ENCODE measurements at places on chromosomes 16 and 17.

GRCh38 chr17:4534928-4535666, 20.1 kb downstream of the MYBBP1A start:
- no peak for DNase-seq

GRCh38 chr16:22091721-22092120, 620 bp upstream of the VWA3A start:
- DNase-seq, result no peak

DNA sequence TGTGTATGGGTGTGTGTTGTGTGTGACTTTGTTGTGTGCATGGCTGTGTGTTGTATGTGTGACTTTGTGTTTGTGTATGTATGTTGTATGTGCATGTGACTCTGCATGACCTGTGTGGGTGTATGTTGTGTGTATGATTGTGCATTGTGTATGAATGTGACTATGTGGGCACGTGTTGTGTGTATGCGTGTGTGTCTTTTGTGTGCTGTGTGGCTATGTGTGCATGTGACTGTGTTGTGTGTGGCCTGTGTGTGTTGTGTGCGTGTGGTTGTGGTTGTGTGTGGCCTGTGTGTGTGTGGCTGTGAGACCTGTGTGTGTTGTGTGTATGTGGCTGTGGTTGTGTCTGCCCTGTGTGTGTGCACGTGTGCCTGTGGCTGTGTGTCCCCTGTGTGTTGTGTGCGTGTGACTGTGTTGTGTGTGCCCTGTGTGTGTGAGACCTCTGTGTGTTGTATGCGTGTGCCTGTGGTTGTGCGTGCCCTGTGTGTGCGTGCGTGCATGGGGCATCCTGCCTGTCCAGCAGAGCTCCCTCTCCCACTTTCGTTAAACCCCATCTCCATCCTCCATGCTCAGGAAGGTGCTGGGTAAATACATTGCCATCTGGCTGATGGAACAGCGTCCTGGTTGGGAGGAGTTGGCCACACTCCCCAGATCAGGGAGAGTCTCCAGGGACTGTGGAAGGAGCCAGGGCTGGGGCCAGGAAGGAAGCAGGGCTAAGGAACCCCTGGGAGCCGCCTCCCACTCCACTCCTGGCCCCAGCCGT, 90.1 kb upstream of the GSE1 start:
- DNase-seq, result no peak

GRCh38 chr17:39979893-39980350, 685 bp upstream of the PSMD3 start:
- no peak for DNase-seq

GRCh38 chr16:53745086-53745485, 41.1 kb downstream of the FTO start:
- DNase-seq, result no peak

- DNase-seq, result no peak
These were observed 215.7 kb upstream of the CIBAR2 start for GRCh38 chr16:85327731-85328675.

GRCh38 chr17:77475016-77475976, 334.5 kb downstream of the SEC14L1 start:
- DNase-seq, result no peak

- no peak for DNase-seq
These were observed 184.5 kb downstream of the IRF8 start for GRCh38 chr16:86083382-86084002.

DNA sequence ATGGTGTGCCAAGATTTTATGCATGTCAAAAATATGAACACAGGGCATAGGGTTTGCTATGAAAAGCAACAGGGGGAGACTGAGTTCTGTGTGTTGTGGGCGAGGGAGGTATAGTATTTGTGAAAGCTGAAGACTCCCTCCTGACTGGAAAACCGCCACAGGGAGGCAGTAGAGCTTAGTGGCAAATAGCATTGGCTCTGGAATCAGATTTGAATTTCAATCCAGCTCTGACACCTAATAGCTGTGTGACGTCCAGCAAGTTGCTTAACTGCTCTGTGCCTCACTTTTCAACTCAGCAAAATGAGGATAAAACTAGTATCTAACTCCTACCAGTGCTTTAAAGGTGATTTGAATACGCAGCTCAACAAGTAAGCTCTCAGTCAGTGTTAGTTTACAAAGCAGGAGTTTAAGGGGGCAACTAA, 22.0 kb downstream of the KPNA2 start:
- DNase-seq, result no peak

GRCh38 chr17:41511116-41511515, 5.7 kb upstream of the KRT13 start:
- DNase-seq, result no peak

DNA sequence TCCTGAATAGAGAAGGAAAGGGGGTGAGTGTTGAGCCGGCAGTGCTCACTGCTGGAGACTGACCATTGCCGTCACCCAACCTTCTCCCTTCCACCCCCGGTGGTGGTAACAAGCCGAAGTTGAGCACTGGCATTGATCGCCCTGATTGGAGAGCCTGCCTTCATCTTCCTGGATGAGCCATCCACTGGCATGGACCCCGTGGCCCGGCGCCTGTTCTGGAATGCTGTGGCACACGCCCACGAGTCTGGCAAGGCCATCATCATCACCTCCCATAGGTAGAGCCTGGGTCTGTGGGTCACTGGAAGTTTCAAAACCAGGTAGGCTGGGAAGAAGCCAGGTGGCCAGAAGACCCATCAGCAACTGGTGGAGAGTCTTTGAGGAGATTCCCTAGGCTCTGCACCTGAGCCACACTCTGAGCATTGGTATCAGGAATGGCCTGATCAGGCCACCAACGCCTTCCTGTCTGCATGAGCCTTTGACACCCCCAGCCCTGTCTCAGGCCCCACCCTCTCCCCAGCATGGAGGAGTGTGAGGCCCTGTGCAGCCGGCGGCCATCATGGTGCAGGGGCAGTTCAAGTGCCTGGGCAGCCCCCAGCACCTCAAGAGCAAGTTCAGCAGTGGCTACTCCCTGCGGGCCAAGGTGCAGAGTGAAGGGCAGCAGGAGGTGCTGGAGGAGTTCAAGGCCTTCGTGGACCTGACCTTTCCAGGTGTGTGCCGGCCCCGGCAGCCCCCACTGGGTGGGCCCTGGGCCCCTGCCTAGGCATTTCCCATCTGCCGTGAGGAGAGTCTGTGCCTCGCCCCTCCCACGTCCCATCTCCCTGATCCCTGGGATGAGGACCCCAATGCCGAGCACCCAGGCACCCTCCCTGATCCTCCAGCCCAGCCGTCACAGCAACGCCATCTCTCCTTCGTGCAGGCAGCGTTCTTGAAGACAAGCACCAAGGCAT, 4.9 kb upstream of the CCNF start:
- no peak for DNase-seq

- DNase-seq, result no peak
These were observed 29.8 kb downstream of the PITPNM3 start for GRCh38 chr17:6526362-6527152.

- DNase-seq, result no peak
These were observed 16.2 kb downstream of the CA4 start for GRCh38 chr17:60165971-60166370.

DNA sequence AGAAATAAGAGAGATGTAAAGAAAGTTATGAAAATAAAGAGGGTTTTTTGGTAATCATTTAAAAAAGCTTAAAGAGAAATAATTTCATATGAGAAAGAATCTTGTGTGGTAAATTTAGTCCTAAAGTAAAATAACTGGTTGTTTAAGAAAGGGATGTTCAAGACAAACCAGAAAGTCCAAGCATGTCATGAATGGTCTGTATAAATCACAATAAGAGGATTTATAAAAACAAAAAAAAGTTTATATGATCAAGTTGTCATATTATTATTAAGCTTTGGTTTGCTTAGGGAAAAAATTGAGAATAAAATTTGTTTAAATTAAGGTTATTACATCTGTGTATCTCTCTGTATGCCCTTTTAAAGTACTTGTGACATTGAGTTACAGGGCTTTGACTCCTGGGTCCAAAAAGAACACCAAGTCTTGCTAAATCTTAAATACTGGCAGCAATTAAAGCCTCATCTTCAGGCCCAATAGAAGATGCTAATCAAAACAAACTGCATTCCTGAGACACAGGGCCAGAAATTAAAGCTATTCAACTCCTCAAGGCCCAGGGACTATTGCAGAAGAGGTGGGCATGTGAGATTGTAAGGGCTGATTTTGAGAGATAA, 15.6 kb upstream of the TRIM25 start:
- no peak for DNase-seq

DNA sequence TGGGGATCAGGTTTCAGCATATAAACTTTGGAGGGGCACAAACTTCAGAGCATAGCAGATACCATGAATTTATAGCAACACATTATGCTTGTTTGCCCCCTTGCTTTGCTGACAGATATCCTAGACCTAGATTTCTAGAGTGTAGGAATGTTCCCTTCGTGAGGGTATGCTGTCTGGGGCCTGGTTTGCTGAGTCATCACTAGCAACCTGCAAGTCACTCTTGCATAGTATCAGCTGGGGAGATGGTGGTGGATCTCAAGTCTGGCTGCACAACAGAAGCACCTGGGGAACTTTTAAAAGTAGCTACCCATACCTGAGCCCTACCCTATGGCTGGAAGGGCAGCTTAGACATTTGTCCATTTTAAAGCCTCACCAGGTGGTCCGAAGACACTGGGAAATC, 22.3 kb upstream of the HSBP1 start:
- no peak for DNase-seq

GRCh38 chr17:77594416-77595209, 363.9 kb upstream of the TNRC6C start:
- DNase-seq, result no peak

- DNase-seq, result no peak
These were observed 50.0 kb downstream of the SOCS1 start for GRCh38 chr16:11205754-11206581.

DNA sequence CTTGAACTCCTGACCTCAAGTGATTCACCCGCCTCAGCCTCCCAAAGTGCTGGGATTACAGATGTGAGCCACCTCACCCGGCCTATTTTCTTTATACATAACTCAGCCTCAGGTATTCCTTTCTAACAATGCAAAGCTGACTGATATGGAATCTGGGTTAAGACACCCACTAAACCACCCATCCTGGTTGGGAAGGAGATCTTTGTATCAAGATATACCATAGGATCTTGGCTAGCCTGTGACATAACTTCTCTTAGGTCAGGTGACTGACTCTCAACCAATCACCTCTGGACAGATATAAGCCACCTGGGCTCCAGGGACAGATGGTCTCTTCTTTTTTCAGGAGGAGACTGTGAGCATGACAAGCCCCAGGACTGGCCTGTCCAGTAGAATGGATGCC, 51.2 kb upstream of the NKD1 start:
- no peak for DNase-seq

DNA sequence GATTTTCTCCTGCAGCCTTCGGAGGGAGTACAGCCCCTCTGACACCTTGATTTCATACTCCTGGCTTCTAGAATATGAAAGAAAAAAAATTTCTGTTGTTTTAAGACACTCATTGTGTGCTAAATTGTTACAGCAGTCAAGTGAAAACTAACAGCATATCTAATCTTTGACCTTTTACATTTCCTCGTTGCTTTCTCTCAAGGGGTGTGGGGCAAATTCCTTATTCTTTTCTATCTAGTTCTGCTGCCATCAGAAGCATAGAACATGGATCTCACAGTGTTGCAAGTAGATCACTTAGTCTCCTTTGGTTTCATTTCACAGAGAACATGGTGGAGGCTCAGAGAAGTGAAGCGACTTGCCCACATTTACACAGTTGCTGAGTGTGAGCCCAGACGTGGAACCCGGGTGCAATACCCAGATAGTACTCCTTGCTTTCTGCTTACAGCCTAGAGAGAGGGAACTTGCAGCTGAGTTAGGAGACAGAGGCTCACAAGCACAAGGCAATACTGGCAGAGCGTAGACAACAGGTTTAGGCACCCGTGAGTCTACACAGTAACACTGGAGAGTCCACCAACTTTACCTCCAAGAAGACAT, 28.7 kb upstream of the MMD start:
- no peak for DNase-seq

GRCh38 chr16:35180970-35181369, 1721.6 kb downstream of the TP53TG3F start:
- no peak for DNase-seq

GRCh38 chr17:59399914-59400313, 68.5 kb downstream of the YPEL2 start:
- DNase-seq, result no peak

GRCh38 chr16:59180083-59180476, 446.0 kb upstream of the GOT2 start:
- DNase-seq, result no peak

DNA sequence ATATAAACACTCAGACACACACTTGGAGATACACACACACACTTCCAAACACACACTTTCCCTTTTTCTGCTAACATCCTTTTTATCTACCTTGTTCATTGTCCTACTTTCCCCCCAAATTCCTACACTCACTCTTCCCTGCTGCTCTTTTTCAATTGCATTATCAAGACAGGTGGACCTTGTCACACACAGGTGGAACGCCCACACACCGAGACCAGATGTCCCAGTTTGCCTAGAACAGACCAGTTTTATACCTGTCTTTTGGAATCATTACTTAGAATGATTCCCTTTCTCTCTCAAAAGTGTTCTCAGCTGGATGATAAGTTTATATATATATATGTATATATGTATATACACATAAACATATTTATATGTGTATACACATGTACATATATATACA, 50.7 kb upstream of the ARHGAP44 start:
- DNase-seq, result no peak

DNA sequence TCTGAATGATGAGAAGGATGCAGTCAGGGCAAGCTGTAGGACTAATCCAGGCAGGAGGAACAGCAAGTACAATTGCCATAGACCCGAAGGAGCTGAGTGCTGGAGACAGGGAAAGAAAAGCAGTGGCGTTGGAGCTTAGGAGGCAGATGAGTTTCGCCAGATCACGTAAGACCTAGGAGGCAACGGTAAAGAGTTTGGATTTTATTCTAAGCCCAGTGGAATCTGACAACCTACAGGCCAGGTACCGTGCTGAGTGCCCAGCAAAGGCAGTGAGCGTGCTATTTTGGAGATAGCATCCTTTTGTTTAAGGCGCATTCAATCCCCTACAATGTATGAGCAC, 1.2 kb downstream of the USP43 start:
- DNase-seq, result no peak

DNA sequence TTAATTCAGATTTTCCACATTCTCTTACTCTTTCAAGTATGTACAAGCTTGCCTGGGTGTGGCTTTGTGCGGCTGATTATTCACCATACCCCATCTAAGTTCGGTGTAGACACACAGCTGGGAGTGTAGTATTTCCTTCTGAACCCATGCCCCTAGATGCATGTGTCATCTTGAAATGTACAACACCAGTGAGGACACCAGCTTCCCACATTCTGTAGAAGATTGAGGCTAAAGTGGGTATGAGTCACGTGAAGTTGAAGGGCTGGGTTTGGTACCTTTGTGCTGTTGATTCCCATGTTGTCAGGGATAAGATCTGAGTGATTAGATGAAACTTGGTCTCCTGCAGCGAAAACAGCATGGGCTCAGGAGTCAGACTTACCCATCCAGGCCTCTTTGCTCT, 14.6 kb upstream of the DHX8 start:
- no peak for DNase-seq

All from GM12891 (cell line).